ENCODE measurements at places on chromosomes 2 and 18.

DNA sequence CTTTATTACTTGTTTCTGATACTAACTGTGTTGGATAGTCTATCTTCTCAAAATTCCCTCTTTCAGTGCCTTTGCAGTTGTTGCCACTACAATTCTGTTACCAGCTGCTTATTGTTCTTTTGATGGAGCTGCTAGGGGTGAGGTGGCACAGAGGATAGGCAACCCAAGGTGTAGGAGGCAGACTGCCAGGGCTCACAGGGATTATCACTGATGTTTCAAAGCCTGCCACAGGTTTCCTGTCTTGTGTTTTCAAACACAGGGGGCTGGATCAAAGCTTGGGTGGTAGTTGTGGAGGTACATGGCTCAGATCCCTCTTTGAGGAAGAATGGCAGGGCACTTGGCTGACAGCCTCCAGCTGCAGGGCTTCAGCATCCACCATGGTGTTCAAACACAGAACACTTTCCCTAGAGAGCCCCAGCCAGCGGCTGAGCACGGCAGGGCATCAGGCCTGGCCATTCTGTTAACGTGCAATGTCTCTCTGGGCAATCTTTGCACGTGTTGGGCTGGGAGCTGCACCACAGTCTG is 87.1 kb downstream of the POLE4 start:
- no peaks in the 10 kb centered on the region for H3K27me3 ChIP-seq
- no peak for DNase-seq
- no peaks in the 10 kb centered on the region for H3K4me1 ChIP-seq

DNA sequence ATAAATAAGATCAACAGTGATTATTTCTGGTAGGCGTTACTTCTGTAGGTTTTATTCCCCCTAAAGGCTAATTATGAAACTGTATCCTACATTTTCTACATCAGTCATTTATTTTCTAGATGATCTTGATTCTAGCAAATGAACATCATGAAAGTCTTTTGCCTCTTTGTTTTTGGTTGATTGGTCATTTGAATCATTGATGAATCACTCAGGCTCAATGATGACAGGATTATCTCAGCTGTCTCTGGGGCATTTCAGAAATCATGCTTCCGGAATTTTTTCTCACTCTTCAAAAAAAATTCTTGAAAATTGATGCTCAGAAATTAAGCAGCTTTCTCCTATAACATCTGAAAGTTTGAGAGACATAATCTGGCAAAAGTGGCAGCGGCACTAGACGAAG is 298.9 kb upstream of the TCF4 start:
- no peaks in the 10 kb centered on the region for H3K36me3 ChIP-seq
- H3K27ac ChIP-seq: no peak overlapping the region
- no peak overlapping the region for H3K4me3 ChIP-seq
- no peaks in the 10 kb centered on the region for H3K4me1 ChIP-seq
- no peaks in the 10 kb centered on the region for H3K27me3 ChIP-seq

GRCh38 chr2:134257965-134258683 is 4.3 kb downstream of the MGAT5 start:
- H3K27me3 ChIP-seq: peaks cover 51% of the 10 kb centered on the region
- peaks cover 42% of the 10 kb centered on the region for H3K4me1 ChIP-seq
- H3K27ac ChIP-seq: no peak overlapping the region
- peaks cover 15% of the 10 kb centered on the region for H3K36me3 ChIP-seq
- H3K4me3 ChIP-seq: no peak overlapping the region

GRCh38 chr2:3759331-3759730 is 56.0 kb downstream of the DCDC2C start:
- no peaks in the 10 kb centered on the region for H3K27me3 ChIP-seq
- H3K4me1 ChIP-seq: no peaks in the 10 kb centered on the region
- no peak overlapping the region for H3K27ac ChIP-seq
- H3K36me3 ChIP-seq: no peaks in the 10 kb centered on the region

- DNase-seq: peak; percentile 24
- H3K4me3 ChIP-seq: peak overlapping the region; percentile 0
- H3K4me1 ChIP-seq: peaks cover 40% of the 10 kb centered on the region
- H3K27ac ChIP-seq: peak overlapping the region; percentile 18
- no peaks in the 10 kb centered on the region for H3K36me3 ChIP-seq
Observed at GRCh38 chr2:62313449-62314227, 117.7 kb downstream of the B3GNT2 start.

DNA sequence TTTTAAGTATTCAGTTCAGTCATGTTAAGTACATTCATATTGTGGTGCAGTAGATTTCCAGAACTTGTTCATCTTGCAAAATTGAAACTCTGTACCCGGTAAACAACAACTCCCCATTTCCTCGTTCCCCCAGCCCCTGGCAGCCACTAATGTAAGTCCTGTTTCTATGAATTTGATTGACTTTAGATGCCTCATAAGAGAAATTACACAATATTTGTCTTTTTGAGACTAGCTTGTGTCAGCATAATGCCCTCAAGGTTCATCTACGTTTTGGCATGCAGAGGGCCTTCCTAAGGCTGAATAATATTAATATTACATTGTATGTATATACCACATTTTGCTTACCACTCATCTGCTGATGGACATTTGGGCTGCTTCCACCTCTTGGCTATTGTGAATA is 30.9 kb downstream of the METTL21A start:
- H3K27ac ChIP-seq: no peak overlapping the region
- no peak for DNase-seq
- no peaks in the 10 kb centered on the region for H3K27me3 ChIP-seq
- H3K36me3 ChIP-seq: peaks cover 72% of the 10 kb centered on the region

DNA sequence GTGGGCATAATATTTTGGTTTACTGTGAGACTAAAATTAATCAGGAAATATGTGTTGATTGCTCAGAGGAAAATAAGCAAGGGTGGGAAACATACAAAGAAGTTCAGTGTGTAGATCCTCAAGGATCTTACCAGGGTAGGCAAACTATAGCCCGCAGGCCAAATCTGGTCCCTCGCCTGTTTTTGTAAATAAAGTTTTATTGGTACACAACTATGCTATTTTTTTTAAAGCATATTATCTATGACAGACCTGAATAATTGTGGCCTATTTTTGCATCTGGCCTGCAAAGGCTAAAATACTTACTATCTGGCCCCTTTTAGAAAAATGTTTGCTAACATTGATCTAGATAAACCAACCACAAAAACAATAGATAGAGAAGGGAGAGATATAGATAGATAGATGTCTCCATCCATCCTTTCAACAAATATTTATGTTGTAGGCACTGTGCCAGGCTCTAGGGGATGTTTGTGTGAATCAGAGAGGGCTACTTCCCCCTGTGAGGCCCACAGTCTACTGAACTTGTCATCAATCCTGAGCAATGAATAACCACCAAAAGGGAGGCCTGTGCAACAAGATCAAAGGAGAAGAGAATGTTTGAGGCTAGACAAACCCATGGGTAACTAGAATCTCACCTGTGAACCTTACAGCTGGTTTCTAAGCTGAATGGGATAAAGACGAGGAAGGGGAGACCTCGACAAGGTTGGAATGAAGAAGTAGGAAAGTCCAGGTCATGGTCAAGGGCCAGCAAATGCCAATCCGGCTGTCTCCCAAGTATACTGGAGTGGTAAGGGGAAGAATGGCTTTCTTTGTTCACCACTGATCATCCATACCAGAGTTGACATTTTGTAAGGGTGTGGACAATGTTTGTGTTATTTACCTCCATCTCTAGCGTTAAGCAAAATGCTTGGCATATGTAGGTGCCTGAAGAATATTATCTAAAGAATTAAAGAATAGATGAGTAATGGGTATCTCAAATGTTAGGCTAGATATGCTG is 23.6 kb downstream of the ALPK2 start:
- no peak overlapping the region for H3K27ac ChIP-seq
- peaks cover 3% of the 10 kb centered on the region for H3K27me3 ChIP-seq
- peaks cover 33% of the 10 kb centered on the region for H3K4me1 ChIP-seq
- DNase-seq: no peak
- no peaks in the 10 kb centered on the region for H3K36me3 ChIP-seq

DNA sequence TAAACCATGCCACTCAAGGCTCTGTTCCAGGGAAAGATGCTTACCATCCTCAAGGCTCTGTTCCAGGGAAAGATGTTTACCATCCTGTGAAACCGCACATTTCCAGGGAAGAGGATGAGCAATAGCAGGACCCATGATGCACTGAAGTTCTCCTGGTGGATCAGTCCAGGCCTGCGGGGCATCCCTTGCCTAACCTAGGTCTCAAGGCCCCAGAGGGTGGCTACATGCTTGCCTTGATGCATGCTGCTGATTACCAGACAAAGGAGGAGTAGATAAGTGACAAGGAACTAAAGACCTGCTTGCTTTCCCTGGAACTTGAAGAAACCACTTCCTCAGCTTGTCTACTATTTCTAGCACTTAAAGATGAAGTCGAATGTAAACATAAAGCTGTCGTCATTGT is 111.0 kb upstream of the LINC00305 start:
- no peaks in the 10 kb centered on the region for H3K27me3 ChIP-seq
- H3K36me3 ChIP-seq: no peaks in the 10 kb centered on the region
- DNase-seq: no peak

DNA sequence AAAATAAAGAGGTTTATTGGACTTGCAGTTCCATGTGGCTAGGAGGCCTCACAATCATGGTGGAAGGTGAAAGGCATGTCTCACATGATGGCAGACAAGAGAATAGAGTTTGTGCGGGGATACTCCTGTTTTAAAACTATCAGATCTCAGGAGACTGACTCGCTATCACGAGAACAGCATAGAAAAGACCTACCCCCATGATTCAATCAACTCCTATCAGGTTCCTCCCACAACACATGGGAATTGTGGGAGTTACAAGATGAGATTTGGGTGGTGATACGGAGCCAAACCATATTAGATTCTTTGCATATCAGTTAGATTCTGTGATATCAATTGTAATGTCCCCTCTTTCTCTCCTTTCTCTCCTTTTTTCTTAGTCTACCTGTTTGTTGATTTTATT is 1178.7 kb upstream of the LRRTM1 start:
- no peak overlapping the region for H3K4me3 ChIP-seq
- no peaks in the 10 kb centered on the region for H3K36me3 ChIP-seq
- H3K27me3 ChIP-seq: no peaks in the 10 kb centered on the region

- no peak overlapping the region for H3K4me3 ChIP-seq
- peaks cover 40% of the 10 kb centered on the region for H3K4me1 ChIP-seq
- H3K36me3 ChIP-seq: no peaks in the 10 kb centered on the region
- no peak for DNase-seq
Observed at GRCh38 chr2:203913947-203914346, 22.6 kb upstream of the ICOS start.

DNA sequence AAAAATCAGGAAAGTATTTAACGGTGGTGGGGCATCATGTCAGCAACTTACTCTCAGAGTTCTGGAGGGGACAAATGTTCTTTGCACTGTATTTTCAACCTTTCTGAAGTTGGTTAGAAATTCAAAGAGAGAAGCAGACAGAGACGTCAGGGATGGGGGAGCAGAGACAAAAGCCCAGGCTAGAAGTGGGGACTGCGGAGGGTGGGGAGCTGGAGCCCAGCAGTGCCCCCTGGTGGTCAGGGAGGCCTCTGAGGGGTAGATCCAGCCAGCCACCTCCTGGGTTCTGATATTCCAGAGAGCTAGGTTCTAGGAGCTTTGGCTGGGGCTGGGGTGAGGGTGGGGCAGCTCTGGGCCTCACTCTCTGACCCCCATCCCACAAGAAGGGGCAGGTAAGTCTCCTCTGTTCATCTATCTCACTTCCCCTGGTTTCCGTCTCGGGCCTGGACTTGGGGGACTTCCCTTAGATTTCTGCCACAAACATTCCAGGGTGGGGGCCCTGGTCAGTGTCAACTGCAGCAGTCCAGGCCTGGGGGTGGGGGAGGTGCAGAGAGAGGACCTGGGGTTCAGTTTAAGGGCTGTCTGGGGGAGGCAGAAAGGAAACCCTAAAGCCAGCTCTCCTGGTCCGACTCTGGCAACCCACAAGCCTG is 8.9 kb downstream of the TNS1 start:
- H3K4me1 ChIP-seq: peaks cover 3% of the 10 kb centered on the region
- peaks cover 3% of the 10 kb centered on the region for H3K27me3 ChIP-seq
- peak; percentile 20 for DNase-seq
- H3K36me3 ChIP-seq: no peaks in the 10 kb centered on the region

DNA sequence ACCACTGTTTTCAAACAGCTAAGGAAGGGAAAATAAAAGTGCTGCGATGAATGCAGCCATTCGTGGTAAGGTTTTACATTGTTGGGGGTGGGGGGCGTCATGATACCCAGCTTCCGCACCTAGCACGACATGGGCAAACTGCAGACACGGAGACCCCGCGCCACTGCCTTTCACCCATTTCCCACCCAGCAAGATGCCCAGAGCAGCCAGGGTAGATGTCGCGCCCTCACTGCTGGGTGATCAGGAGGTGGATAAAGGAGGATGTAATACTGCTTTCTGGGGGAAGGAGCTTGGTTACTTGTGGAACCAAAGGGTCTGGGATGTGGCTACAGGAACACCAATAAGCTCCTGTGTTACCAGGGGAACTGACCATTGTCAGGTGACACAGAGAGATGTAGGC is 138.4 kb downstream of the ZNF516 start:
- H3K27me3 ChIP-seq: no peaks in the 10 kb centered on the region
- no peaks in the 10 kb centered on the region for H3K4me1 ChIP-seq
- DNase-seq: no peak
- no peak overlapping the region for H3K27ac ChIP-seq
- no peak overlapping the region for H3K4me3 ChIP-seq
- H3K36me3 ChIP-seq: no peaks in the 10 kb centered on the region

DNA sequence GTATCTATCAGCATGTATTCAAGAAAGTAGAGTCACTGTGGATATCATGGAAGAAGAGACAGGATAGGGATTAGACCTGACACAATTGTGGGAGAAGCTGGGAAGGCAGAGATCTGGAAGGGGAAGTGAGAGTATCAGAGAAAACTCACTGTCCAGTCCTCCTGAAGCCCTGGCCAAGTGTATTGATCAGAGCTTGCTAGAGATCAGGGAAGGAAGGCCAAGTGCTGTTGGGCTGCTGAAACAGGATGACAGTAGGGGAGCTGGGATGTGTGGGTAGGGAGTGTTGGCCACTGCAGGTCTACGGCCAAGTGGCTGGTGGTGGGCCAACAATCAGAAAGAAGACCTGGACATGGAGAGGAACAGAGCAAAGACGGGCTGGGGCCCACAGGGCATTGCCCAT is 26.3 kb upstream of the TTR start:
- H3K27ac ChIP-seq: no peak overlapping the region
- H3K4me1 ChIP-seq: no peaks in the 10 kb centered on the region

All from activated T-helper 2 cell treated with anti-CD3 and anti-CD28 coated beads, Interferon-gamma antibody, Interleukin-2, Interleukin-4, amounts not matched to agents 10 μg/mL and 5 μg/mL and 100 μg/mL, durations not matched to agents 14 hours and 24 hours and 36 hours (primary cell).